Fibroblast of lung (primary cell): ENCODE measurements at places on chromosomes 1 and 21.
A peak's percentile ranks its signal among the peaks of the same experiment; 100 is the strongest.

DNA sequence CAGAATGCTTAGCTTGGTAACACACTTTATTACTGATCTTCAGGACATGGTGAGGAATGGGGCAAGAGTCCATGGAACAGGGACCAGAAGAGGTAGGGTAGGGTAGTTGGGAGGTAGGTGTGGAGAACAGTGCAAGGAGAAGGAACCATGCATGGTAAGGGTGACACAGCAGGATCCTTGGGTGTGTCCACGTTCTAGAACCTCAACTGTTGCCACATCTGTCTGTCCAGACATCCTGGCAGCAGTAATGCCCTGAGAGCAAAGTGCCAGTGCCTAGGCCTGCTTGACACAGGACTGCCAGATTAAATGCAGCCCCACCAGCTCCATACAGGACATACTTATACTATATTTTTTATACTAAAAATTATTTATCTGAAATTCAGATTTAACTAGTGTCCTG lies 13.9 kb downstream of the DMAP1 start:
- DNase-seq, result no peak

DNA sequence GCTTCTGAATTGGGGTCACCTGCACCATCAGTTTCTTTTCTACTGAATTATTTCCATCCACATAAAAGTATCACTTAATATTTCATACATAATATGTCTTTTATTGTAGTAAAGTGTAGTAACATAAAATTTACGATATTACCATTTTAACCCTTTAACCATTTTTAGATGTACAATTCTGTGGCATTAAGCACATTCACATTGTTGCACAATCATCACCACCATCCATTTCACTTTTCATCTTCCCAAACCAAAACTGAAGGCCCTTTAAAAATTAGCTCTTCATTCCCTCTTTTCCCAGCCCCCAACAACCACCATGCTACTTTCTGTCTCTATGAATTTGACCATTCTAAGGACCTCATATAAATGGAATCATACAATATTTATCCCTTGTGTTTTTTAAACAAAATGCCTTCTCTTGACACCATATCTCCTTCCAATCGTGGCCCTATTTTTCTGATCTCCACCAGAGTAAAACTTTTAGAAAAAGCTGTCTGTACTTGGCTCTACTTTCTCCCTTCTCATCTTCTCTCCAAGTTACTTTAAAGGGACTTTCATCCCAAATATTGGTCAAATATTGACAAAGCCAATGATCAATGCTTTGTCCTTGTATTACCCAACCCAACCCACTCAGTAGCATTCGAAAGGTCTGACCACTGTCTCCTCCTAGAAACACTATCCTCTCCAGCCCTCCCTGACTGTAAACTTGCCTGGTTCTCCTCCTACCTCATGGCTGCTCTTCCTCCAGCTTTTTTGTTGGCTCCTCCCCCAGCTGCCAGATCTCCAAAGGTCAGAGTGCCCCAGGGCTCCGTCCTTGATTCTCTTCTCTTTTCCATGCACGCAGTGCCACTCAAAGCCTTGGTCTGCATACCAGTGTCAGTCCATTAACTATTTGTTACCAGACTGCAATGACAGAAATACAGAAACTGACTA lies 44.7 kb downstream of the SLC30A10 start:
- DNase-seq, result no peak

- DNase-seq, result no peak
Observed at GRCh38 chr1:187415065-187415464, 586.3 kb downstream of the PLA2G4A start.

DNA sequence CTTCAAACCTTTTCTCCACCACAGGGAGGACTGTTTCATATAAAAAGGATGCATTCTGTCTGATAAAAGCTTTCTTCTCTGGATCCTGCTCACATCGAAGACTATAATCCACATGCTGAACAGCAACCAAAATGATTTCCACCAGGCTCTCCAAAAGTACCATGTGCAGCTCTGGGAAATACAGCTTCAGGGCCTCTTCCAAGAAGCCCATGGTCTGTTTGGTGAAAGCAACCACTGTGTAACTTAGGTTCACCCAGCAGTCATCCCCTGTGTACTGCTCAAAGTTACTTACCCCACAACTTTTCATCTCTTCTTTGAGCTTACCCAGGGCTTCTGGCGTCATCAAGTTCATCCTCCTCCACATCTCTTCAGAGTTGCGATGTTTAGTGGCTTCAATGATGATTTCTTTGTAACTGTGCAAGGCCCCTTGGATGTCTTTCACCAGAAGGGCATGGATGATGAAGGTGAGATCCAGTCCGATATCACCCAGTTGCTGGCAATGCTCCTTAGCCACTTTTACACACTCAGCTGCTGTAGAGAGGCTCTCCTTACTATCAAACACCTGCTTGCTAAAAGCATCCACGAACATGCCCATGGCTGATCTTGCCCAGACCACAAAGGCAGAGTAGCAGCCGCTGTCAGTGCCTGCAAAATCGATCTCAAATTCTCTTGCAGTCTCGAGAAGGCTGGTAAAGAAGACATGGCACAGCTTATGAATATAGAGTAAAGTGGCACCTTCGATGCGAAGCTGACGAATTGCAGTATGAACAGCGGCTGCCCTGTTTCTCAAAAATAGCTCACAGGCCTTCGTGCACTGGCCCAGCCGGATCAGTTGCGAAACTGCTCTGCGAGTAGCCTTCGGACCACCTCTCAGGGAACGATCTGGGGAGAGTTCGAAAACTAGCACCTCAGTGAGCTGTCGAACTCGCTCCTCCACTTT lies 1.7 kb downstream of the EXOC8 start:
- no peak for DNase-seq

DNA sequence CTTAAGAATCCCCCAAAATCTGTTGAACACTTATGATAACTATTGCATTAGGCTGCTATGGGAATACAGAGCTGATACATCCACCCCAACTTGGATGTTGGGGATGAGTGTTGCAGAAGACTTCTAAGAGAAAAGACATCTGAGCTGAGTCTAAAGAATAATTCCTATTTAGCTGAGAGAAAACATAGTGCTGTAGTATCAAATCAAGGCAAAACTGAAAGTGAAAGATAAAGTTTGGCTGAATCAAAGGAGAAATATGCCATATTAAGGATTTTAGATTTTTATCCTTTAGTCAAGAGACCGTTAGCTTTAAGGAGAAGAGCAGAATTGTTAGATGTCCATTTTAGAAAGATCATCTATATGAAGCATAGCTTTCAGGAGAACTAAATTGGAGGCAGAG lies 726.9 kb upstream of the PTBP2 start:
- DNase-seq, result peak; percentile 16

GRCh38 chr1:35838693-35839245 lies 31.0 kb downstream of the AGO4 start:
- no peak for DNase-seq

DNA sequence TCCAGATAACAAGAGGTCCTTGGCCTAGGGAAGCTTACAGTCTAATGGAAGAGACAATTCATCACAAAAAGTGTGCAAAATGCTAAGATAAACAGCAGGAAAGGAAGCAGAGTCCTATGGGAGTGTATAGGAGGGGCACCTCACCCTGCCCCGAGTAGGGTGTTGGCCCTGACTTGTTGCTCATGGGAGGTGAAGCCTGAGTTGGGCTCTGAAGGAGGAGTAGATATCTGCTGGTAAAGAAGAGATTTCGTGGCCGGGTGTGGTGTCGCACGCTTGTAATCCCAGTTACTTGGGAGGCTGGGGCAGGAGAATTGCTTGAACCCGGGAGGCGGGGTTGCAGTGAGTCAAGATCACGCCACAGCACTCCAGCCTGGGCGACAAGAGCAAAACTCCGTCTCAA lies 18.6 kb upstream of the GPR37L1 start:
- no peak for DNase-seq

DNA sequence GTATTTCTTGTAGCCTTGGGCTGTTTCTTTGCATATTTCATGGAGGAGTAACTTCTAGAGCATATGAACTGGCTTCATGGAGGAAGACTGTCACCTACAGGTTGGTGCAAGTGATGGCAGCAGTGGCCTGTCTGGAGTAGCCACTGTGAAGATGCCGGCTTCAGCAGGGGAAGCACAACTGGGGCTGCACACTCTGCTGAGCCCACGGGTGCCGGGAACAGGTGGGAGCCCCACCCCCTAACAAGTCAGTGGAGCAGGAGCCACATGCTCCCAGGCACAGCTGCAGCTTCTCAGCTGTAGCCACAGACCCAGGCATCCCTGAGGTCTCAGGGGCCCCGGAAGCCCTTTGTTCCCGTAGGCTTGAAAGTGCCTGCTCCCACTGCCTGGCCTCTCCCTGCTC lies 43.2 kb upstream of the C1orf185 start:
- DNase-seq, result peak; percentile 22

- peak; percentile 91 for DNase-seq
Observed at GRCh38 chr1:172905452-172905851, 145.3 kb downstream of the TNFSF18 start.

GRCh38 chr1:191558379-191558778 lies 599.9 kb upstream of the RGS18 start:
- no peak for DNase-seq

- peak; percentile 81 for DNase-seq
Observed at GRCh38 chr1:7290971-7291970, 479.8 kb upstream of the VAMP3 start.

GRCh38 chr1:21822349-21822748 lies 10.3 kb downstream of the LDLRAD2 start:
- DNase-seq, result no peak

GRCh38 chr1:157585984-157586383 lies 11.9 kb downstream of the FCRL4 start:
- no peak for DNase-seq

DNA sequence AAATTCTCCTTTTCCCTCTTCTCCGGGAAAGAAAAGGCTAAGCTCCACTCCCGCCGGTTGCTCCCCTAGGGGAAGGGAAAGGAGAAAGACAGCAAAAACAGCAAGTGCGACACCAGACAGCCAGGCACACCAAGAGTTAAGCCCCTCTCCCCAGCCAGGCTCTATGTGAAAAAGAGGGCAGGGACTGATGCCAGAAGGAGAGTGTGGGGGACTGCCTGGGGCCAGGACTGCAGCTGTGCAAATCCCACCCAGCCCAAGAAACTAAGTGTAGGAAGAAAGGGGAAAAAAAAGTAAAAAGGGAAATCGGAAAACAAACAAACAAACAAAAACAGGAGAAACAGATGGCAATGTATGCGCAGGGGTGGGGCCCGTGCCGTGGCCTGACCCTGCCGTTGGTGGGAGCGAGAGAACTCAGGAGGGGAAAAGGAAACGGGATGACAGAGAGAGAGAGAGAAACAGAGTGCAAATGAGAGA lies 27.7 kb upstream of the FMO1 start:
- peak; percentile 78 for DNase-seq

DNA sequence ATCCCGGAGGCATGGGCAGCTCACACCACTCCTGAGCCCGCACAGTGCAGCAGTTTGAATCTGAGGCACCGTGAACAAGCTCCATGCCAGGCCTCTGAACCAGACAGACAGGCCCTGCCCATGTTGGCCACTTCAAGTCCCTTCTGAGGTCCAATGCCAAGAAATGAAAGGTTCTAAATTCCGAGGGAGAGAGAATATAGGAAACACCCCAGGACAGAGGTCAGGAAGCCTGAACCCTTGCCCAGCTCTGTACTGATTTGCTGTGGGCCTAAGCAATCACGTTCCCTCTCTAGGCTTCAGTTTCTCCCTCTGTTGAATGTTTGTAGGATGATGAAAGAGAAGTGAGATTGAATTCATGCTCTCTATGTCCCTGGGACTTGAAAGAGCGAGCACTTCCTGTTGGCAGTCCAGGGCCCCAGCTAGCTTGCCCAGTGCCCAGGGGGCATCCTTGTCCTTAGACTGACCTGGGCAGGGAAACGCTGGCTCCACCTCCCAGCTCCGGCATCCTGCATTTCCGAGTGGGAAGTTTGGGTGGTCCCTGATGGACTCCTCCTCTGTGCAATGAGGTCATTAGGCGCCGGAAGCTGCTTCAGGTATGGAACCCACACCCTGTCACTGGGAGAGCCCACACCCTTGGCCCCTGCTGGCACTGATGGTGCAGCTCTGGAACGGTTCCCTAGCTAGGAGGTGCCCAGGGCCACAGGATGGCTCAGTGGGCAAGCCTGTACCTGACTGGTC lies 242.4 kb upstream of the TMEM51 start:
- DNase-seq, result no peak

GRCh38 chr1:66436378-66437135 lies 97.4 kb upstream of the SGIP1 start:
- peak; percentile 45 for DNase-seq

DNA sequence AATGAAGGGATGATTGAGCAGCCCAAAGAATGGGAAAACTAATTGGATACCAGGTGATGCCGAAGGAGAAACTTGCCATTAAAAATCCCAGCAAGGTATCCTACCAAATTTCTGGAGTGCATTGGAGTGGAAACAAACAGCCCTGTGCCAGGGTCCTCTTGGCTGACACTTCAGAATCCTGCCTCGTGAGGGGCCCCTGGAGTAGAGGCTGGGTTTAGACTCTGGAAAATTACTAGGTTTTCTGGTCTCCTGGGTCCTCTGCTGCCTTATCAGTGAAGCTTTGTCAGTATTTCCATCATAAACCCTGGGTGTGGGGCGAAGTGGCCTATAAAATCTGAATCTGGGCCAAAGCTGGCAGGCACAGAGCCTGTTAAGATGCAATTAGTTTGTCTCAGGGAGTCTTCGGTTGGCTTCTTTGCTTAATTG lies 289.2 kb upstream of the USP24 start:
- DNase-seq, result peak; percentile 4

- DNase-seq, result peak; percentile 69
Observed at GRCh38 chr1:225626698-225627097, 26.2 kb downstream of the ENAH start.

DNA sequence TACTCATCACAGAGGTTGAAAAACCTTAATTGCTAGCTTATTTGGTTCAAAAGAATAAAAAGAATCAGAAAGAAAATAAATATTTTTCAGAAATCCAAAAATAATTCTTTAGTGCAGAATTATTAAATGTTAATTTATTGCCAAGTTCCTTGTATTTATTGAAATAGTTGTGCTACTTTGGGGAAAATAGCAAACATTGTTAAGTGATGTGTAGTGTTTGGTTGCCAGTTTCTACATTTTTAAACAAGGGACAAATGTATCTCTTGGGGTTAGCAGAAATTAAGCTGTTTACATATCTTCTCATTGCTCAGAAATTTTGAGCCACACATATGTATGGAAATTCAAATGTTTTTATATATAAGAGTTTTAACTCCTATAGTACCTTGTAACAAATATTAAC lies 775.0 kb downstream of the USP25 start:
- DNase-seq, result no peak

DNA sequence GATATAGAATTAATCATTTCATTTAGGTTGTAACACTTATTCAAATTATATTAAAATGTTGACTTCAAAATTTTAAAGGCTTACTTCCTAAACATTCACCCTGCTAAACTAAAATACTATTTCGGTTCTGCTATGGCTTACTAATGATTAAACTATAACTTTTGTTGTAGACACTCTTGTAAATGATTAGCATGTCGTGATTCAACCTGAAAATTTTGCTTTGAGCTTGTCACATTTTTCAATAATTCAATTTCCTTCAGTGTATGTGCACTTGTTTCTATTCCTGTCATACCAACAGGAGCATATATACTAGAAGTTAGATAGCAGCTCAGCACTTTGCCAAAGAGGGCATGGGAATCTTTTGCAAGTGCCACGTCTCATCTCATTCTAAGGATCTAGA lies 1018.8 kb downstream of the AMY1C start:
- no peak for DNase-seq

GRCh38 chr1:12336413-12336812 lies 106.6 kb downstream of the VPS13D start:
- peak; percentile 85 for DNase-seq

GRCh38 chr1:22053017-22053860 lies 730 bp downstream of the CDC42 start:
- peak; percentile 87 for DNase-seq

- no peak for DNase-seq
Observed at GRCh38 chr1:181483285-181484195, at the start of gene CACNA1E. Gene CACNA1E (plus strand): TSS chr1:181483517. CDS start chr1:181483745, 228 bp downstream.
